ENCODE measurements at places on chromosomes 3 and 15.

GRCh38 chr3:83873550-83873949 lies 1085.2 kb upstream of the CADM2 start:
- H3K4me1 ChIP-seq: no peaks in the 10 kb centered on the region
- H3K27ac ChIP-seq: no peak overlapping the region
- DNase-seq: no peak
- H3K4me3 ChIP-seq: no peak overlapping the region

- no peaks in the 10 kb centered on the region for H3K27me3 ChIP-seq
- H3K36me3 ChIP-seq: peaks cover 18% of the 10 kb centered on the region
- H3K4me3 ChIP-seq: no peak overlapping the region
- H3K27ac ChIP-seq: no peak overlapping the region
Observed at GRCh38 chr15:68176601-68177000, 28.5 kb downstream of the CALML4 start.

DNA sequence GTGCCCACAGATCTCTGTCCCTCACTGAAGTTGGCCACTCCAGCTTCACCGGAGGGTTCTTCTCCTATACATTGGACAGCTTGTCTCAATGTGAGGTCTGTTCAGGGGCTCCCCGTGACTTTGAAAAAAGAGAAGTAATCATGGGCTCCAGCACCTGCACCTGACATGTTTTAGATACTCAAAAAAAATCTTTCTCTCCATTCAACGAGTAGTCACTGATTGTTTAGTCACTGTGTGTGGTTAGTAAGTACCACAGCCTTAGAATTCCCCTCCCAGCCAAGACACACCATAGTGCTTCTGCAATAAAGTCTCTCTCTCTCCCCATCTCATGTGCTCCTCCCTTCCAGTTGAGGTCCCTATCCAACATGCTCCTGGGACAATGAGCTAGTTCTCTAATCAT lies 18.6 kb downstream of the CCR9 start:
- no peak overlapping the region for H3K27ac ChIP-seq
- DNase-seq: no peak
- H3K36me3 ChIP-seq: no peaks in the 10 kb centered on the region
- no peaks in the 10 kb centered on the region for H3K4me1 ChIP-seq
- H3K27me3 ChIP-seq: no peaks in the 10 kb centered on the region

DNA sequence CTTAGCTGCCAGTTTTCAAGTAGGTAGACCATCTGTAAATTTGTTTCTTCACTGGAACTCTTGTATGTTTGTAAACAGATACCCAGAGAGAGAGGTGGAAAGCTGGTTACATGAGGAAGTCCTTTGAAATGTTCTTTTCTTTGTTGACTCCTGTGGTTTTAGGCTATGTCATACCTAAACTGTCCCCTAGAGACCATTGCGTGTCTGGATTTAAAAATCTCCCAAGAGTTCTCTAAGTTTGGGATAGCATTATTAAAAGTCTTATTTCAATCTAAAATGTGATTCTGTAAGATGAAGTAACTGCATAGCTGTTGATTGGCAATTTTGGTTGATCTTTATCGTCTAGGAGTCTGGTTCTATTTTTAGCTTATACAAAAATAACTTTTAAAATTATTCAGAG lies 127.2 kb downstream of the GHSR start:
- peaks cover 28% of the 10 kb centered on the region for H3K4me1 ChIP-seq
- no peaks in the 10 kb centered on the region for H3K27me3 ChIP-seq
- H3K4me3 ChIP-seq: no peak overlapping the region
- DNase-seq: no peak

- no peak overlapping the region for H3K27ac ChIP-seq
- H3K36me3 ChIP-seq: no peaks in the 10 kb centered on the region
- H3K4me3 ChIP-seq: no peak overlapping the region
- no peak for DNase-seq
Observed at GRCh38 chr3:61841988-61842387, 280.6 kb downstream of the PTPRG start.

- no peaks in the 10 kb centered on the region for H3K4me1 ChIP-seq
- H3K27ac ChIP-seq: no peak overlapping the region
- H3K4me3 ChIP-seq: no peak overlapping the region
- DNase-seq: no peak
- peaks cover 4% of the 10 kb centered on the region for H3K27me3 ChIP-seq
- no peaks in the 10 kb centered on the region for H3K36me3 ChIP-seq
Observed at GRCh38 chr3:37580237-37580636, 281.4 kb upstream of the CTDSPL start.

DNA sequence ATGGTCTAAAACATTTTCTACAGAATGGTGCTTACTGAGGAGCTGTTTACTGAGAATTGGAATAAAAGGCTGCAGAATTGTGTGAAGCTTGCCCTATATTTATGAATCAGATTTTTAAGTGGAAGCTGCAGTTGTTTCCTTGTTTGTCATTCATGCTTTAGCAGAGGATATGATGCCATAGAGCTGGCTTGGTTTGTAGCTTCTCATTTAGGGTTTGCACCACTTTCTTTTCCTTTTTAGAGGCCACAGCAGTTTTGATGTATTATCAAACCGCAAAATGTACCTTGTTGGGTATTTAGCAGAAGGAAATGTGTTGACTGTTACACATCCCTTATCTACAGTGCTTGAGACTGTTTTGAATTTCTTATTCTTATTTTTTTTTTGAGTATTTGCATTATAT lies 66.2 kb downstream of the RASA2 start:
- no peak overlapping the region for H3K27ac ChIP-seq
- H3K4me1 ChIP-seq: no peaks in the 10 kb centered on the region
- no peaks in the 10 kb centered on the region for H3K27me3 ChIP-seq
- no peak for DNase-seq

GRCh38 chr3:187735383-187735782 lies 9.9 kb downstream of the BCL6 start:
- H3K27ac ChIP-seq: no peak overlapping the region
- peaks cover 16% of the 10 kb centered on the region for H3K4me1 ChIP-seq
- peaks cover 20% of the 10 kb centered on the region for H3K27me3 ChIP-seq

Measured in progenitor cell of endocrine pancreas (in vitro differentiated cells).